Activated gamma-delta T cell treated with Interleukin-2 at 50 U/mL for 16 hours (primary cell): ENCODE measurements at places on chromosomes 4 and X.

DNA sequence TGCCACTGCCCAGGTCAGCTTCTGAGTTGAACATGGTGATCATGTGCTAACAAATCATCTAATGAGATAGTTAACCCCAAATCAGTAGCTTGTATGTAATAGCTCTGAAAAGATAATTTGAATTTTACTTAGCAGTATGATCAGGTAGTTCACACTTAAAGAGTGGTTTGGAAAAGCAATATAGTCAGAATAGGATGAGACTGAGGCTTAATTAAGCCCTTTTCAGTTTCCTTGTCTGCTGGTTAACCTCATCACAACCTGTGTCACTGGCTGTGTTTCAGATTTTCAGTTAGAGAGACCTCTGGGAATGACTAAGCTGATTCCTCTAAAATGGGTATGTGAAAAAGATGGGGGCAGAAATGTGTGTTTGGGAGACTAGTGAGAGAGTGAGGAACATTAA, 38.1 kb downstream of the GPR174 start:
- DNase-seq = no peak

GRCh38 chrX:130196466-130196865, 24.7 kb downstream of the RAB33A start:
- DNase-seq = no peak

DNA sequence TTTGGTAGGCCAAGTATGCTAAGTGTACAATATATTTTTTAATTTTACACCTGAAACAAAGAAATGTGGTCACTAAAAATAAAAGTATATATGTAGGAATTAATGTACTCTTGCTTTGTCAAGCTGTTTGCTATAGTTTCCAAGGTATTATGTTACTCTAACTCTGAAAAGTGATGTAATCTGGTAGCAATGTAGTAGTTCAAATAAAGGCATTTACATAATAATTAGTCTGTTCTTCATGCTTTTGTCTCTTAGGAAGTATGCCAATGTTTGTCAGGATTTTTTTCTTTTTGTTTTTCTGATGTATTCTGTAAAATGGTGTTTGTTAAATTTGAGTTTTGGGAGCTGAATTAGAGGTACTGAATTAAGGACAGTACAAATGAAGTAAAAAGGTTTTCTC, 89.5 kb downstream of the PLS3 start:
- no peak for DNase-seq

GRCh38 chr4:3344104-3344503, 51.3 kb downstream of the RGS12 start:
- DNase-seq = no peak

- DNase-seq = no peak
Observed at GRCh38 chrX:54995621-54996020, 1.6 kb upstream of the PFKFB1 start.

DNA sequence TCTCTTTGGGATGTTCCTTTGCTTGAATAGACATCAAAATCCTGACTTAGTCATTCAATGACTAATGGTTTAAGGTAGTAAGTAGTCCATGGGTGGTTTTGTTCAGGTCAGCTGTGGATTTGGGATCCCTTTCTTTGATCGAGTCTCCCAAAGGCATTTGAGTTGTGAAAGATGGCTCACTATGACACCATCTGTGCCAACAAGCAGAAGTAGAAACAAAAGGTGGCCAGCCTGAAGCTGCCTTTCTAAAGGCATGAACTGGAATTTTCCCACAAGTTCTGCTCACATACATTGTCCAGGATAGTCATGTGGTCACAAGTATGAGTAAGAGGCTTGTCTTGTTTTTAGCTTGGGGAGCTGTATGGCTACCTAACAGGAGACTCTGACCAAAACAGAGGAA, 129.9 kb downstream of the CCNG2 start:
- DNase-seq = no peak

DNA sequence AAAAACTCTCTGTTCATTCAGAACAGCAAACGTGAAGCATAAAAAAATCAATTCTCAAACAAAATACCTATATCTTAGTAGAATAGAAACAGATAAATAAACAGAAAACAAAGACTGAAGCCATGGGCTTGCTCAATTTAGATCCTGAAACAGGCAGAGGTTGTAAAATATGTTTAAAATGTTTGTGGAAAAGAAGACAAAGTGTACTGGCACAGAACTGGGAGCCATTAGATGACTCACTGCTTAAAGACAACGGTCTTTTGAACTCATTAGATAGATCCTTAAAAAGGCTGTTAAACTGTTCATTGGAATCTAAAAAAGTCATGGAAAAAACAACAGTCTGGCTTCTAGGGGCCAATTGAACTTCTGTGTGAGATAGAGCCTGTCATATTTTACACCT, 247.0 kb upstream of the NDST4 start:
- no peak for DNase-seq

- DNase-seq = no peak
Observed at GRCh38 chrX:36357855-36358254, 438.3 kb downstream of the CFAP47 start.
